ENCODE measurements at places on chromosomes 12 and 14.

- DNase-seq, result no peak
These were observed 14.8 kb downstream of the CDKL1 start for GRCh38 chr14:50381823-50382287.

DNA sequence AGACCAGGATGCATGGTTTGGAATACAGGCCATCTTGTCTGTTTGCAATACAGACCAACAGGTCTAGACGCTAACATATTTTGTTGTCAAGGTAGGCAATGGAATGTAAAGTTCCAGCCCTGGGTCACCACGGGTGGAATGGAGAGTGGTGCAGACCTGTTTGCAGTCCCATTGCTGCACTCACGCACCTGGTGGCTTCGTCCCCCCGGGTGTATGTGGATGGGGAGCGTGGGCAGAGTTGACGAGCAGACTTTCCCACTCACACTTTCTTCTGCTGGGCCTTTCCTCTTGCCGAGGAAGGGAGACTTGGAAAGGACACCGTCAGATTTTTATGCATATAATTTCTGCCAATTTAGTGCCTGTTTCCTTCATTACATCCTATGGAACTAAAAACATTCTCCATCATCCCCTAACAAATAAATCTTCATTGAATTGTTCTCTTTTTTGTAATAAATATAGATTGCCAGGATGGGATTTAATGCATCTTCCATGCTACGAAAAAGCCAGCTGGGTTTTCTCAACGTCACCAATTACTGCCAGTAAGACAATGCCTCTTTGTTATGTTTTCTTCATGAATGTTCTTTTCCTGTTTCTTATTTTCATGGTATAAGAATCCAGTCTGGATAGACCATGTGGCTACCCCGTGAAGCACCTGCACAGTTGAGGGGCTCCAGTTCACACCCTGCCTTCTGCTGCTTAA lies 15.2 kb downstream of the DCAF4 start:
- no peak for DNase-seq

GRCh38 chr12:41512497-41512896 lies 324.4 kb downstream of the PDZRN4 start:
- no peak for DNase-seq

DNA sequence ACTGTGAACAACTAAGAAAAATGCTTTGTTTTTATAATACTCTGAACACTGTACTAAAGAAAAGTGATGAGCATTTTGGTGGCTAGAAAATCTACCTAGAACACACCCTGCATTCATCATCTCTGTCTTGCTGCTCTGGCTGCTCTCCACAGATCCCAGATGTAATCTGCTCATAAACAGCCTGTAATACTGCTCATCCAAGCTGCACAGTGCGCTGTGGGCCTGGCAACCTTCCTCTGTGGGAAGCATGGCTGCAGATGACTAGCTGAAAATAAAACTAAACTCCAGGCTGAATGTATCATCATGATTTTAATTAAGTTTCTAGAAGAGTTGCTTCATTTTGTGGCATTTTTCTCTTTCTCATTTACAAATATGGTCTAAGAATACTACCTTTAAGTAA lies 200.7 kb downstream of the SLC2A13 start:
- peak; percentile 34 for DNase-seq

DNA sequence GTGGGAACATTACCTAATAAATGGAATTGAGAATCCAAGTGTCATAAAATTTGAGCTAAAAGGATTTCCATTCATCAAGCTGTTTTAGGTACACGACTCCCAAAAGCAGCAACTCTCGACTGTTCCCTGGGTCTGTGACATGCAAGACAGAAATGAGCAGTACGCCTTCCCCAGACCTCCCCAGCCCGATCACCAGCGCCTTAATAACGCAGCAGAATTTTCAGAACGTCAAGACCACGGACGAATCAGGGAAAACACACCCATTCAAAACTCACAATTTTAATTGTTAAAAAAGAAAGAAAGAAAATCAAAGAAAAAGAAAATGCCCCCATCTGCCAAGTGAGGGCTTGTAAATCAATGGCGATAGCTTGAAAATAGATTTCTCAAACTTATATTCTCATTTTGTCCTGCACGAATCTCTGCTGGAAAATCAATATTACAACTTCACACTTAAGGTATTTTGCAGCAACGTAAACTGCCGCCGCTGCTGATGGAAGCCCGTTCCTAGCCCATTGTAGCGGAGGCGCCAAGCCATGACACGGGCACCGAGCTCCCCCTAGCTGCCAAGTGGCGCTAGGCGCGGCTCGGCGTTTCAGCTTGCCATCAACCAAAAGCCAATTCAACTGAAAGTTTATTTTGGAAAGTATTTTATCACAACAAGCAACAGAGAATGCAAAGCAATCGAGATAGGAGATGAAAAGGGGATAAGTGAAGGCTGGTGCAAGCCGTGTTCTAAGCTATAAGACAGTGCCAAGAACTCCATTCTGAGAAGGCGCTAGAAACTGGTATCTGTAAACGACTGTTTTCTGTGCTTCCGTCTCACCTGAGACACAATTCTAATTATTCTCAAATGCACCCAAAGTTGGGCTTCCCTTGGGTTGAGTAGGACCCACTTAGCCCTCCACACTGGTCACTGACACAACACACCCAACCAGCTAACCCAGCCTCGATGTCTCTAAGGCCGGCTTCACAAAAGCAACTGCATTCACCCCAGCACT lies 5.5 kb downstream of the BCL11B start:
- peak; percentile 81 for DNase-seq

DNA sequence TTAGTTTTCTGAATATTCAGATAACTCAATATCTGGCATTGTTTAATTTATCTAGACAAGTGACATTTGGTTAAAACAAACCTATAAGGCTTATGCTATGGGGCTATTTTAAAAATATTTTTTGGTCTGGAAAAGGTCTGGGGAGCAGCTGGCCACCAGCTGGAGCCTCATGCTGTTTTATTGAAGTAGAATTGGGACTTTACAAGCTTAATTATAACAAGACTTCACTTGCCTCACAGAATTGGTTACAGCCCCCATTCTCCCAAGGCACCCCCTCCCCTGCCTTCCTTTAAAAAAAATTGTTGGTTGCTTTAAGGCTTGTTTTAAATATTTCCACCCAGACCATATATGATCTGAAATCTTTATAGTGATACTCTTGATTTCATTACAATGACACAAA lies 453.9 kb downstream of the ADAMTS20 start:
- no peak for DNase-seq

DNA sequence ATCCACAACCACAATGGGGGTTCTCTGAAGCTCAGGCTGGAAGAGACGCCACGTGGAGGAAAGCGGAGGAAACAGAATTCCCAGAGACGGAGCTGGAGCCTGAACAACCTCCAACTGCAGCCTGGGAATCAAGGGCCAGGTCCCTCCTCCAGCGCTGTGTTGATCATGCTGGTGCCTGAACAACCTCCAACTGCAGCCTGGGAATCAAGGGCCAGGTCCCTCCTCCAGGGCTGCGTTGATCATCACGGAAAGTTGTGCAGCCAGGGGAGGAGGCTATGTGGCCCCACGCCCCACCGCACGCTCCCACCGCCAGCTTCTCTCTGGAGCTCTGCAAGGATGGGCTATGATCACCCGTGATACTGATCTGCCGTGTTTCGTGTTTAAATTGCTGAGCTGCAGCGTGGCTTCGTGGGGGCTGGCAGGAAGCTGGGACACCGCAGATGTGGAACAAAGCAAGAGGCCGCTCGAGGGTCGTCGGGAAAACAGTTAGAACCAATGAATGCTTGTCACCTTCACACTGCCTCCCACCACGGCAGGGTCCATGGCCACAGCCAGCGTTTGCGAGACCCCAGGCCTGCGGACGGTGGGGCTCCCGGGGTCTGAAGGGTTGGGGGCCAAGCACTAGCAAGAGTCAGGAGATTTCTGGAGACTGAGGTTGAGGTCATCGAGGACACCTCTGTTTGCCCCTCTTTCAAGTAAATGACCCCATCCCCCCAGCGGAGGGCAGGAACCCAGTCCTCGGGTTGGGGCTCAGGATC lies 51.8 kb upstream of the FBRSL1 start:
- no peak for DNase-seq

GRCh38 chr12:27646149-27646548 lies 50.1 kb upstream of the REP15 start:
- no peak for DNase-seq

DNA sequence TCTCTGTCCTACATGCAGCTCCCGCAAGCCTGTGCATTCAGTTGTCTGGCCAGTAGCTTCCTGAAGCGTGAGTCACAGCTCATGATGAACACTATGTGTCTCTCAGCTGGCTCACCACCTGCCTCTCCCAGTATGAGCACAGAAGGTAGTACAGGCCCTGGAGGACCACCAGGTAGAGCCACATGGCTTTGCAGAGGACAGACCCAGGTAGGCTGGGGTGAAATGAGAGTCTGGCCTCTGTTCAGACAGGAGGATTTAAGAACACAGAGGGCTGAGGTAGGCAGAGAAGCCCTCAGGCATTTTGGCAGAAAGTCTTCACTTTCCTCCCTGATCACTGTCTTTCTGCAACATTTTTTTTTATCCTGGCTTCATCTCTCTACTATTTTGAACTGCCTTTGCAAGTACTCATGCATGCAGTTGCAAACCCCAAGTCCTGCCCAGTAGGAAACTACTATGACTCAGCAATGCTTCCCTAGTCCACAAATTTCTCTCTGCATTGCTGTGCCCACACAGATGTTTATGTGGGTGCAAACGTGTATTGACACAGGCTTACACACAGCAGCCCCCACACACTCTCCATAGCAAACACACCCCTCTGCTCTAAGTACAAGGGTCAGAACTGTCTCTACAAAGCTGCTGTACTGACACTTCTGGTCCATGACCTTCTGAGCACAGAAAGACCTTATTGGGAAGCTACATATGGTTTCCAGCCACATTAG lies 7.2 kb upstream of the SDR9C7 start:
- DNase-seq, result no peak

DNA sequence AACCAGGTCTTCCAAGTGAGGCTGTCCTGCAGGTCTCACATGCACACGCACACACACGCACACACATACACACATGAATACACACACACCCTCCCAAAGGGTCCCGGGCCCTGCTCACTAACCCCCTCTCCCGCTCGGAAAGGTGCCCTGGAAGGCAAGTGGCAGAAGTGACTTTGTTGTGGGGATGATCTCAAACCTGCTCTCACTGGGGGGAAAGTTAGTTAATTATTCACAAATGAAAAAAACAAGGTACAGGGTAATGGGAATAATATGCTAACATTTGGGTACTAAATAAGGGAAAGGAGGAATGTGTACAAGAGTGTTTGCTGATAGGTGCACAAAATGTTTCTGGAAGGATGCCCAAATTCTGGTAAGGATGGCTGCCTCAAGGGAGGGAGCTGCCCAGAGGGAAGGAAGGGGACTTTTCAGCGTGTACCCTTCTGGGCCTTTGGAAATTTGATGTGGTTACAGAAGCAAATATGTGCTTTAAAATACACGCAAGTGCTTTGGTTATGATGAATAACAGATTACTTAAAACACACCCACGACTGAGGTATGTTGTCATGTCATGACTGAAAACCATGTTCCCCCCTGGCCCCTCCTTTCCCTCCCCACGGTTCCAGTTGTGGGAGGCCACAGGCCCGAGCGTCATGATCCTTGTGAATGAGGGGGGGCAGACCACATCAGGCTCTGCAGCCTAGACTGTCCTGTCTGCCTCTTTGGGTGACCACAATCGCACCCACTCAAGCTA lies 43.3 kb upstream of the PLEKHG6 start:
- DNase-seq, result no peak

DNA sequence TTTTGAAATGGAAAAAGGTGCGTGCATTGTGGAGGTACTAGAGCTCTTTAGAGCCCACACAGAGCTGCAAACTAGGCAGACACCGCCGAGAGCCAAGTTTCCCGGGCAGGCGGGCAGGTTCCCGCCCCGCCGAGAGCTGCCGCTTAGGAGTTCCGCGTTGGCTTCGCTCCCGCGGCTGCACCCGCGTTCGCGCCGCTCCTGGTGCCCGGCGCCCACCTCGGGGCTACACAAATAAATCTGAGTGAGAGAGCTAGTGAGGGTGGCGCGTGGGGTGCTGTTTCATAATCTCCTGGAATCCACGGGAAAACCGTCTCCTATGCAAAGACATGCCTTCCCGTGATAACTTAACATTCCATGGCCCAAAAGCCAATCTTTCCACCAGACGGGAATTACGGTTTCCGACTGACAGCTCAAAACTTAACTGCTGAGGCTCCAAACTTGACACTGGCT lies 645 bp downstream of the KITLG start:
- DNase-seq, result peak; percentile 67

DNA sequence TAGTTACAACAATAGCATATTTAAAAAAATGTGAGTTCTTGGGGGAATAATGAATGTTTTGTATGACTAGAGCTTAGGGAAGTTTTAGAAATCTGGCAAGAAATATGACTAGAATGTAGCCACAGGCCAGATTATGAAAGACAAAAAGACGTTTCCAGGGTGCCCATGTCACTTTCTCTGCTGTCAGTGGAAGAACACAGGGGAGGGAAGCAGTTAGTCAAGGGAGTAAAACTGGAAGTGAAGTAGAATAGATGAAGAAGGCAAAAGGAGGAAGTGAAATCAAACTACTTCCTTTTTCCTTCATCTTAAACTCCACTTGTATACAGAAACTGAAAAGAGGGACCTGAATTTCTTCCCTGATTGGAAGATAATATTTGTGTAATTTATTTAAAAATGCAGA lies 81.2 kb upstream of the ATP2B1 start:
- DNase-seq, result no peak

- DNase-seq, result no peak
These were observed 176.3 kb upstream of the DIO2 start for GRCh38 chr14:80387563-80387981.

DNA sequence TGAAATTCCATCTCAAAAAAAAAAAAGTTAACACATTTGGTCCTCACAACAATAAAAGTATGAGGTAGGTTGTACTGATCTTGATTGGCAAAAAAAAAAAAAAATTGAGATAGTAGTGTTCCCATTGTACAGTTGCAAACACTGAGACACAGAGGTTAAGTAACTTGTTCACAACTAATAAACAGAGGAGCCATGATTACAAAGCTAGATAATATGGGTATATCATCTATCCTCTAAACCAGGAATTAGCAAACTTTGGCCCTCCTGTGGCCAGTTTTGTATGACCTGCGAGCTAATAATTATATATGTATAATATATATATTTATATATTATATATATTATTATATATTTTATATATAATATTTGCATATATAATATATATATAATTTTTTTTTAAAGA lies 2.3 kb upstream of the PSME1 start:
- no peak for DNase-seq

DNA sequence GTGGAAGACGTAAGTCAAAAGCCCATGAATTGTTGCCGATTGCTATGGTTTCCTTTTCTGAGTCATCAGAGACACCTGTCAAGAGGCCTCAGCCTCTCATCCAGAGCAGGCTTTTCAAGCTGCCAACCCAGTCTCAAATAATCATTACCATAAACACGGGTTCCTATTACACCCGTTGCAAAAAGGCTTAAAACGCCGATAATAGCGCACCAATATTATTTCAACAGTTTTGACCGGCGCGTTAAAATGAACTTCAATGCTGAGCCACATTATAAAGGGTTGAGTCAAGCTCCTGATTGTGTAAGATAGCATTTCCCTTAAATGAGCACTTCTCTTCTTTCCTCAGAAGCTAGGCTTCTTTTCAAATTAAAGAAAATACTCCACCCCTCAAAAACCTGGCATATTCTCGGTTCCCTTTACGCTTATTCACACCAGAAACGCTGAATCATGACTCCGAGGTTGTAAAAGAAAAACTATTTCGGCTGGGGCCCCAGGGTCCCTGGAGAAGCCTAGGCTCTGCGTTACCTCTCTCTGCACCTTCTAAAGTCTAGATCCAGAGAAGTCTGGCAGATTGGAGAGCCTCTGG lies 1.4 kb downstream of the TMTC1 start:
- DNase-seq, result no peak

- no peak for DNase-seq
These were observed 29.2 kb upstream of the SPTLC2 start for GRCh38 chr14:77645520-77646230.

All from colonic mucosa (tissue), 4 donors.